Endothelial cell (in vitro differentiated cells): ENCODE measurements at places on chromosomes 1 and 21.

- no peak for DNase-seq
These were observed 126.2 kb upstream of the SERBP1 start for GRCh38 chr1:67556297-67556900.

DNA sequence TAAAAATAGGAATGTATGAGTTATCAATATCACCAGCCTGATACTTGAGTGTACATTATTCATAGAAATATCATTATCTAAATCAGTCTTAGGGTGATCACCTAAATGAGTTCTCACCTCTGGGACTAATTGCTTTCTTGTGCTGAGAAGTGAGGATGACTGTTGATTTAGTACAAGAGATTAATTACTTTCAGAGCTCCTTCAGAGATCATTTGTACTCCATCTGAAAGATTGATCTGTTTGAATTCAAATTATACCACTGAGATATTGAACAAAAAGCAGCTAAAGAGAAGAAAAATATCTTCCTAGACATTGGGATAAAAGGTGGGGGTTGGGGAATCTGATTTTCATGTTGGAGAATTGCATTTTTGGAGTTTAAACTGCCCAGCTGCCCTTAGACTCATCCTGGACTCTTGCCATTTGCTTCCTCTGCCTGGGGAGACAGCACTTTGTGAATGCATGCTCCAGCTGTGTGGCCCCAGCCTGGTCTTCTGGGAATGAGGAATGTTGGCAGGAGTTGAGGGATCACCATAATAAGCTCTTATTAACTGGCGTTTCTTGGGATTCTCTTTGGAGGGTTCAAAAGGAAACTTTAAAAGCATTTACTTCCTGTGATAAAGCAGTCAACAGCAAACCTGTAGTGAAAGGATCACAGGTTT is 19.7 kb upstream of the PGBD2 start:
- no peak for DNase-seq

- no peak for DNase-seq
These were observed 208.5 kb upstream of the ADGRL2 start for GRCh38 chr1:81592233-81592632.

DNA sequence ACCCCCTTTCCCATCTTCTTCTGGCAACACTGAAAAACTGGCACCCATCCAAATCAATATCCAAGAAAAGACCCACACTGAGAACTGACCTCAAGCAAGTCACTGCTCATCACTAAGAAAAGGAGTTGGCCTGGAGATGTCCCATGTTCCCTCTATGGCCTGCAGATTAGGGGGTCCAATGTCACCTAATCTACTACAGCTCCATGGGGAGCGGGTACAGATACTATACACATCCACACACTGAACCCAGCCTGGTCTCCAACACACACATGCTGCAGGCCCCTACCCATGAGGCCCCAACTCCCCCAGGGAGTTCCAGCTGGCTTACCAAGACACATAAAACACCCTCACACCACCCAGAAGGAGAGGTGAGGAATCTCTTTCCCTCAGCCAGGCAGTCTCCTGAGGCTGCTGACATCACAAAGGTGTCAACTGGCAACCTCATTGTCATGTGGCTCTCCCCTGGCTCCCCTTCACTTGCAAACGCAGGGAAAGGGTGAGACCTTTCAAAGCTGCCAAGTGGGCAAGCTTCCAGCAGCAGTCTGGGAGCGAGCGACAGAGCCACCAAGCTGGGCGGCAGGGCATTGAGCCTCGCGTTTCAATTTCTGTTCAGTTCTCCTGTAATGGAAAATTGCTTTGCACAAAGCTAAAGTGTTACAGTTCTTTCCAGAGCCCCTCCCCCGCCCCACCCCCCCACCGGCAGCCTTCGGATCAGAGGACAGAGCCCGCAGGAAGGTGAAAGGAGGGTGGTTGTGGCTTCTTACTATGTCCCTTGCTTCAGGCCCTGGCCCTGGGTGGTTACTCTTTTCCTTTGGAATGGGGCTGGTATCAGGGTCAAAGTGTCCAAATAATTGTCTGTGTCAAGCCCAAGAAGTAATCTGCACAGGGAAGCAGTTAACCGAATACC is at the start of gene LRRC52:
LRRC52 (plus strand) TSS at position 469 of the 907 bp plus-strand sequence; CDS start at position 766, 297 bp downstream.
- no peak for DNase-seq
